ENCODE measurements at places on chromosomes 11 and 22.

DNA sequence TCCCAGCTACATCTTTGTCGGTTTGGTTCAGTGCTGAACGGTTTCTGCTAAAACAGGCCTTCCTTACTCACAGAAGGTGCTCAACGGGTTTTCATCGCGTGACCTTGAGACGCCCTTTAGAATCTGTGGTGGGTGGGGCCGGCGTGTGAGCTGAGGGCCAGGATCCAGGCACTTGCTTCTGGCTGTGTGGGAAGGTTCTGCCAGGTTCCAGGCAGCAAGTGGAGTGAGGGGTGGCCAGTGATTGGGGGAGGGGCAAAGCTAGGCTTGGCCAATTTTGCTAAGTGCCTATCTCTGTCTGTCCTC lies 35.2 kb downstream of the KCNJ4 start:
- DNase-seq = no peak

- no peak for DNase-seq
These were observed 21.4 kb downstream of the ARHGEF12 start for GRCh38 chr11:120357620-120358019.

- no peak for DNase-seq
These were observed 258.1 kb downstream of the RAB38 start for GRCh38 chr11:87917111-87917510.

DNA sequence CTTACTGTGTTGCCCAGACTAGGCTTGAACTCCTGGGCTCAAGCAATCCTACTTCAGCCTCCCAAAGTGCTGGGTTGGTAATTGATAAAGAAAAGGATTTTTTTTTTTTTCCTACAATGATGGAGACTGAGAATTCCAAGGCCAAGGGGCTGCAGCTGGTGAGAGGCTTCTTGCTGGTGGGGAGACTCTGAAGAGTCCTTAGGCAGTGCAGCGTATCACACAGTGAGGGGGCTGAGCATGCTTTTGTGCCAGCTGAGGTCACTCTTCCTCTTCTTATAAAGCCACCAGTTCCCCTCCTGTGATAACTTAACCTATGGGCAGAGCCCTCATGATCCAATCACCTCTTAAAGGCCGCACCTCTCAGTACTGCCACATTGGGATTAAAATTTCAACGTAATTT lies 28.2 kb upstream of the CCDC81 start:
- no peak for DNase-seq

DNA sequence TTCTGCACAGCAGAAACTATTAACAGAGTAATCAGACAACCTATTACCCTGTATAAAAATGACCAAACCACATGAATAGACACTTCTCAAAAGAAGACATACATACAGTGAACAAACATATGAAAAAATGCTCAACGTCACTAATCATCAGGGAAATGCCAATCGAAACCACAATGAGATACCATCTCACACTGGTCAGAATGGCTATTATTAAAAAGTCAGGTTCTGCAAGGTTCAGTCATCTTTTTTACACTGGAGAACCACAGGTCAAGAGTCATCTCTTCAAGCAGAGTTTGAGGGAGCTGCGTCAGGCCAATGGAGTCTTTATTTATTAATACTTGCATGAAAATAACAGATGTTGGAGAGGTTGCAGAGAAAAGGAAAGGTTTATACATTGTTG lies 40.4 kb downstream of the RCN1 start:
- DNase-seq = no peak

DNA sequence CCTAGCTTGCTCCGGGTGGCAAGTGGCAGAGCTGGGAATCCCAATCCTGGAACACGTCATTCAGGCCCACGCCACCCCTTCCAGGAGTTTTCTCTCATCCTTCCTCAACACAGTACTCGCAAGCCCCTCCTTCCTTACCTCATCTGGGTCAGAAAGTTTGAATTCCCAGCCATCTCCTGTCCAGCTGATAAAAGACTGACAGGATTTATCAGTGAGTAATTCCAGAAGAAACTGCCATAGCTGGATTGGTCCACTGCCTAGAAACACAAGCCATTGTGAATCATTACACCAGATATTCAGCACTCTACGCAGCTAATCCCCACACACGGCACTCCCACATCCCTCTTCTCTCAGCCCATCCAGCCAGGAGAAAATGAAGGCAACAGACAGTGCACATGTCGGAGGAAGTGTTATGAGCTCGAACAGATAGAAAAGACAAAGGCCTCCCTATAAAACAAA lies 124.0 kb downstream of the ETS1 start:
- no peak for DNase-seq

- DNase-seq = no peak
These were observed 3.5 kb upstream of the FERMT3 start for GRCh38 chr11:64202992-64203391.

Measured in NCI-H1105 treated with DMSO at 0.1 percent for 48 hours (cell line).